ENCODE measurements at places on chromosomes 6 and 20. TPM values are rescaled to one million over a fixed set of nuclear protein-coding genes. Genes with fewer than 3 reads are reported as not detected.
A peak's percentile ranks its signal among the peaks of the same experiment; 100 is the strongest.

GRCh38 chr6:10561611-10562199 is 40.6 kb downstream of the GCNT2 start:
- no peak for DNase-seq

GRCh38 chr6:36826520-36827227 is 12.6 kb downstream of the CPNE5 start:
- no peak for DNase-seq

- no peak for DNase-seq
These were observed 1434.3 kb upstream of the ADGRB3 start for GRCh38 chr6:67200626-67201403.

- no peak for DNase-seq
These were observed 1336.7 kb upstream of the CITED2 start for GRCh38 chr6:140711019-140711613.

GRCh38 chr6:69487688-69488087 is 309.1 kb downstream of the LMBRD1 start:
- DNase-seq, result peak; percentile 36

The FAXC gene
- 7.8 TPM for total RNA-seq
